Activated CD4-positive, alpha-beta T cell treated with anti-CD3 and anti-CD28 coated beads, Interleukin-2, amount 50 U/mL, for 16 hours (primary cell): ENCODE measurements at places on chromosomes 1 and 21.

DNA sequence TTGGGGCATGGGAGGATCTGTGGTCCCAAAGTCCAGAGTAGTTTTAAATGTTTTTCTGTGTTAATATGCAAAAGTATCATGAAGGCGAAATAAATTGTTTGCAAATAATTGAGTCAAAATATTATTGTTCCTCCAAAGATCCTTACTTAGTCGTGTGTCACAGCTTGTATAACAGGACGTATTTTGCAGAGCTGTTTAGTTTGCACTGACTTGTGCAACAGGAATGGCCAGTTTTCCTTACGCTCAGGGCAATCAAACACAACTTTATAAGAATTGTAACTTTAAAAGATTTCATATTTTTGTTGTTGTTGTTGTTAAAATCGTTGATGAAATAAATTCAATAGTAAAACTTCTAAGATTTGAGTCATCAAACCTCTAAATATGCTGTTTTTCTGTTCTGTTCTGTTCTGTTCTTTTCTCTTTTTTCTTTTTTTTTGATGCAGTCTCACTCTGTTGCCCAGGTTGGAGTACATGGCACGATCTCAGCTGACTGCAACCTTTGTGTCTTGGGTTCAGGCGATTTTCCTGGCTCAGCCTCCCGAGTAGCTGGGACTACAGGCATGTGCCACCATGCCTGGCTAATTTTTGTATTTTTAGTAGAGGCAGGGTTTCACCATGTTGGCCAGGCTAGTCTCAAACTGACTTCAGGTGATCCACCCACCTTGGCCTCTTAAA is 60.6 kb downstream of the UCK2 start:
- DNase-seq: no peak

DNA sequence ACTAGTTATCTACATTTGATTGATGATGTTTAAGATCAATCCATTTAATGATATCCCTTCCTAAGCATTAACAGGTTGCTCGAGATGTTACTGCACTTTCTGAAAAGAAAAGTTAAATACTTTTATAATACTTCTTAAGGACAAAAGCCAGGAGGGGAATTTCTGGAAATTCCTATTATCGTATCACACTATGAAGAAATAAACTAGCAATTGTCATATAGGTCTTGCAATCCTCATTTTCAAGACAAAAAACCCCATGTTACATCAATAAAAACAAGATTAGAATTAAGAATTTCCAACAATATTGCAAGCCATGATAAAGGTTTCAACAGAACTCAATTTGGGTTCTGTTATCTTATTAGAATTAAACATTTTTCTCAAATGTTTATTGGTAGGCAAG is 47.2 kb downstream of the HNRNPR start:
- DNase-seq: no peak

GRCh38 chr1:177998696-177999631 is 29.1 kb upstream of the SEC16B start:
- DNase-seq: no peak

DNA sequence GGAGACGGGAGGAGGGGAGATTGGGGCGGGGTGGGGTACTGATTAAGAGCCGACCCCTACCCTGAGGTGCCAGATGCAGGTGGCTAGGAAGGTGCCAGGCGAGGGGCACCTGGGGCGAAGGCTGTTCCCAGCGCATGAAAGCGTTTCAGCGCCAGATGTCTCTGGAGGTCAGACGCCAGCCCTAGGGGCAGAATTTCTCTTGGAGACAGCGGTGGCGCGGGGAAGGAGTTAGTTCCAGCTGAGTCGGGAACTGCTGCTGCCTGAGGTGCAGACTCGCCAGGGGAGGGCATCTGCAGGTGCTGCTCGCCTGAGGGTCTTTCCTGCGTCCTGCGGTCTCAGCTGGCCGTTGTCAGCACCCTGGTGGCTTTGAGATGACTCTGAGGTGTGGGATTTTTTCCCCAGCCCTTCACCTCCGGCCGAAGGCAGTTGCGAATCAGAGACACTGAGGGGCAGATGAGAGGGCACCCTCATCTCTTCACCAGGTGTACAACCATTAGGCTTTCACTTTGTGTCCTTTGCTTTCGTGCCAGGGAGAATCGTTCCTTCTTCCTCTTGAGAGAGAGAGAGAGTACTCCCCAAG is 539 bp downstream of the CGN start:
- peak; percentile 19 for DNase-seq

DNA sequence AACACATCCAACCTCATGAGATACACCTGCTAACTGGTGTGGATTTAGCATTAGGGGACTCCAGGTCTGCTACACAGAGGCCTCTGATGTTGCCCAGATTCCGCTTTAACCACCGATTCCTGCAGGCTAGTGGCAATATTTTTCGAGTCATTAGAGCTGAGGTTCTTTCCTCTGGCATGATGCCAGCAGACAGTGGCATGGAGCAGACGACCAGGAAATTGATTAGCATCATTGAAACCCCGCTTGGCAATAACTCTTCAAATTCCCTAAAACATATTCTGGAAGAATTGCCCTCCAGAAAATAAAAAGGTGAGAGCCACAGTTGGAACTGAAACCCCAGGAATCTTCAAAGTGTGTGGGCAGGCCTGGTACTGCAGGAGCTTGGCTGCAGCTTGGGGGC is 28.4 kb upstream of the ETV3 start:
- DNase-seq: no peak

GRCh38 chr1:85407746-85408377 is 57.1 kb downstream of the DDAH1 start:
- no peak for DNase-seq

- no peak for DNase-seq
Measured at GRCh38 chr21:28975397-28975796, 17.3 kb downstream of the LTN1 start.

- DNase-seq: peak; percentile 20
Measured at GRCh38 chr1:27873671-27874384, 1.5 kb downstream of the THEMIS2 start.

DNA sequence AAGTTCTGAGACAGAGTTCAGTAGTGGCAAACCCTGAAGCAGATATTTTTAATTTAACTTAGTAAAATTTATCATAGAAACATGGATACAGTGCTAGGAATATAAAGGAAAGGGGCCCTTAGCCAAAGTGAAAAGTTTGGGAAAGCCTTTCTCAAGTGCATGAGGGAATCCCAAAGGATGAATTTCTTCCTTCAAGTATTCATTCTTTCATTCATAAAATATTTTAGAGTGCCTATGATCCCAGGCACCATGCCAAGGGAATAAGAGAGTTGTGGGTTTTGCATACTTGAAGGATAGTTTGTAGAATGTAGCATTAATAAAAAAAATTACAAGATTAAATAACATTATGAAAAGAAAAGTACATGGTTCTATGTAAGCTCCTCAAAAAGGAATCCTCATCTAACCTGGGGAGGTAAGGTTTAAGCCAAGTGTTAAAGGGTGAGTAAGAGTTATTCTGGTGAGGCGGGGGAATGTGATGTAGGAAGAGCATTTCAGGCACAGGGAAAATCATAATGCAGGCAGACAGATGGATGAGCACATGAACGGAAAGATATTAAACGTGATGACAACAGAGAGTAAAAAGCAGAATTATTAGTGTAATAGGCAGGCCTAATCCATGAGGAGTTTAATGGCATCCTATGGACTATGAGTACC is 40.4 kb upstream of the NTNG1 start:
- DNase-seq: no peak

GRCh38 chr21:42258885-42259407 is 40.0 kb downstream of the ABCG1 start:
- DNase-seq: no peak

DNA sequence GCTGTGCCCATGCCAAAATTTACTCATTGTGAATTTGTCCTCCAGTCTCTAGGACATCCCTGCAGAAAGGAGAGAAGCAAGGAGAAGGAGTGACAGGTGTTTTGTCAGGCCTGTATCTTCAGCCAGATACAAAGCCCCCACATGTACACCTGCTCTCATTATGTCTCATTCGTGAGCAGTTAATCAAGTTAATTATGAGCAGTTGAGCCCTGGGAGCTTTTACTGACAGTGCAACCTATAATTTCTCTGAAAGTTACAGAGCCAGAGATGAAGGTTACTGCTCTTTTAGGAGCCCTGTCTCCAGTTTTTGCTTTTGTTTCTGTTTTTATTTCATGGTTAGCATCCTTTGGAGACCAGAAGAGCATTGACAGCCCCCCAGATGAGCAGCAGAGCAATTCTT is 5.0 kb upstream of the ILDR2 start:
- no peak for DNase-seq

- DNase-seq: peak; percentile 75
Measured at GRCh38 chr1:203682473-203683383, 56.1 kb downstream of the ATP2B4 start.

- DNase-seq: no peak
Measured at GRCh38 chr1:94745742-94746141, 74.4 kb upstream of the SLC44A3 start.

- no peak for DNase-seq
Measured at GRCh38 chr1:25111706-25112105, 120.6 kb downstream of the SYF2 start.

DNA sequence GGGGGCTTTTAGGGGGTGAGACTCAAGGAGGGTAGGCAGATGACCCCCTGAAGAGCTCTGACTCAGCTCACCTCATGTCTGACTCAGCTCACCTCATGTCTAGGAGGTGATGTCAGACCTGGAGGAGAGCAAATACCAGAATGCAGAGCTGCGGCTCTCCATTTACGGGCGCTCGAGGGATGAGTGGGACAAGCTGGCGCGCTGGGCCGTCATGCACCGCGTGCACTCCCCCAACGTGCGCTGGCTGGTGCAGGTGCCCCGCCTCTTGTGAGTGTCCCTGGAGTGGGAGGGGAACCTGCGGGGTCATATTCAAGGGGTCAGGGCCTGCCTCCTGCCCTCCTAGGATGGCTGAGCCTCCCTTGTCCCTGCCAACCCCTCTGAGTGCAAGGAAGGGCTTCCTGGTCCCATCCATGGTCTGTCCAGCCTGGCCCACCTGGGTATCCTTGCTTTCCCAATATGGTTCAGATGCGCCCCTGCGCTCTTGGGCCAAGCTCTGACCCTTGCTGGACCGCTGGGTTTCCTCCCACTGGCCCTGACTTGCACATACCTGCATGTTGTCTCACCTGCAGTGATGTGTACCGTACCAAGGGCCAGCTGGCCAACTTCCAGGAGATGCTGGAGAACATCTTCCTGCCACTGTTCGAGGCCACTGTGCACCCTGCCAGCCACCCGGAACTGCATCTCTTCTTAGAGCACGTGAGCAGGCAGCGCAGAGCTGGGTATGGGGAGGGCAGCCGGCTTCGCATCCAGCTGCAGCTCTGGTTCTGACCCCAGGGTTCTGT is 9.1 kb downstream of the AMPD2 start:
- no peak for DNase-seq

DNA sequence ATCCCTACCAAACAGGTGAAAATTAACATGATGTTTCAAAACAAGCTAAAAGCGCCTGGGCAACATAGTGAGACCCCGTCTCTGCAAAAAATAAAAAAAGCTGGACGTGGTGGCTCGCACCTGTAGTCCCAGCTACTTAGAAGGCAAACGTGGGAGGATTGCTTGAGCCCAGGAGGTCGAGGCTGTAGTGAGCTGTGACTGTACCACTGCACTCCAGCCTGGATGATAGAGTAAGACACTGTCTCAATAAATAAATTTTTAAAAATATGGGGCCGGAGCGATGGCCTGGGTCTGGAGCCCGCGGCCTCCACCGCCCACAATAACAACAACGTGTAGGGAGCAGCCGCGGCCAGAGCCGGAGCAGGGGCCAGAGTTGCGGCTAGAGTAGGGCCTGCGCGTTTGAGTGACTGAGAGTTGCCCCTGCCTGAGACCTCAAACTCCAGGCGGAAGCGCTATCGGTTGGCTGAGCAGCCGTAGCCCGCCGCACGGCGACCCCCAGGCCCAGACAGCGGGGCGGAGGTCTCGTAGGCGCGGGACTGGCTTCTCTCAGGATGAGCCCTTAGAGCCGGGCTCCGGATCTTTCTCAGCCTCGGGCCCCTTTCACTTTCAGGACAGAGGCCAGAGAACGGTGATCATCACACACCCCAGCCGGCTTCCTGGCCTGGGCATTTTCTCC is 41.4 kb downstream of the ZMYM1 start:
- peak; percentile 7 for DNase-seq

GRCh38 chr21:30600787-30601186 is at the start of gene KRTAP22-1:
TSS of gene KRTAP22-1 (plus strand) at chr21:30601087.
- DNase-seq: no peak

DNA sequence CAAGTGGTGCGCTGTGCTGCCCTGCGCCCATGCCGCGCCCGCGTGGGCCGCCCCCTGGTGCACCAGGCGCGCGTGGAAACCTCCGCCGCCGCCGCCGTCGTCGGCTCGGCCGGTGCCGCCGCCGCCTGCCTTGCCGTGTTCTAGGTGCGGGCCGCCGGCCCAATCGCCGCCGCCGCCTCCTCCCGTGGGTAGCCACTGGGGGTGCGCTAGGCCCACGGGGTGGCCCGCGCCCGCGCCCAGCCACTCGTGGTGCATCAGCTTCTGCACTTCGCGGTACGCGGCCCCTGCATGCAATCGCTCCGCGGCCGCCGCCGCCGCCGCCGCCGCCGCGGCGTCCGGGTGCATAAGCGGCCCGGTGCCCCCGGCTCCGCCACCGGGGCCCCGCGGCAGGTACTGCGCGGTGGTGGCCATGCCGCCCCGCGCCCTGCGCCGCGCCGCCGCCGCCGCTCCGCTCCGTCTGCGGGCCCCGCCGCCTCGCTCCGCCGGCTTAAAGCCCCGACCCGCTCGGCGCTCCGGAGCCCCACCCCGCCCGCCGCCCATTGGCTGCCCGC is at the start of gene POU3F1:
Gene POU3F1 (minus strand): TSS at position 461 of the 551 bp plus-strand sequence. CDS start 50 bp downstream, at position 411.
- DNase-seq: no peak

DNA sequence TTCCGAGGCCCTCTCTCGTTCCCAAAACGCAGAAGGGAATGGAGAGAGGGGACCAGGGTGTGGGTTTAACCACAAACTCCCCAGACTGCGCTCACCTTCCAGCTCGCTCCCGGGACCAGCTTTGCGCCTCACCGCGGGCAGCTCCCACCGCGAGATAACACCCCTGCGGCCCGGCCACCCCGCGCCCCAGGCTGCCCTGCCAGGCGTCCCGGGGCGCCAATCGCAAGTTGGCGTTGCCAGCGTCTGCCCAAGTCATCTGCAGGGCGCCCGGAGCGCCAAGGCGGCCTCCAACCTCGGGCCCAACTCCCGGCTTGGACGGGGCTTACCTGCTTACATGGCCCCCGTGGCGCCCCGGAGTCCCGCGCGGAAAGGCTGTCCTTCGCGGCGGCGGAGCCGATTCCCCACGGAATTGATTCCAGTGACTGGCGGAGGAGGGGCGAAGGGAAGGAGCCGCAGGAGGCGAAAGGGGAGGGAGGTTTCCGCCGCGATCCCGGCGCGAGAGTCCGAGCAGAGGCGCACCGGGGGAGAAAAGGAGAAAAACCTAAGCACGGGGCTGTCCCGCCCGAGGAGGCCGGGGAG is 456 bp downstream of the PTPN14 start:
- DNase-seq: no peak

GRCh38 chr1:14820295-14821085 is 222.0 kb downstream of the KAZN start:
- no peak for DNase-seq

GRCh38 chr1:94755675-94756074 is 64.5 kb upstream of the SLC44A3 start:
- peak; percentile 28 for DNase-seq

DNA sequence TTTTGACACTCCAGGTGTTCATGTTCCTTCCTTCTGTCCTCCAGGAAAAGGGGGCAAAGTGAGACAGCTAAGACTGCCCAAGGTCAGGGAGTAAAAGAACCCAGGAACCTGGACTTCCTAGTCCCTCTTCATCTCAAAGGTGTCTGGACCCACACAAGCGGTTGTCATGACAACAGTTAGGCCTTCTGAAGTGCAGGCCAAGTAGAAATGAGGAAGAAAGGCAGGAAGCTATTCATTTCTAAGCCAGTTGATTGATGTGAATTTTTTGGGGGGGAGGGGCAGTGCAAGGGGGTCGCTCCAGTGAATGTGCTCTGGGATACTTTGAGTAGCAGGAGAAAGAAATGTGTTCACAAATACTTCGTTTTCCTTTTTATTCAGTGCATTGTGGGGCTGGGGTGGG is 114.3 kb downstream of the NAV1 start:
- no peak for DNase-seq
